ELF-1 (cell line): ENCODE measurements at places on chromosomes 1 and 21.

- DNase-seq, result no peak
Measured at GRCh38 chr1:217493290-217493689, 137.6 kb downstream of the GPATCH2 start.

DNA sequence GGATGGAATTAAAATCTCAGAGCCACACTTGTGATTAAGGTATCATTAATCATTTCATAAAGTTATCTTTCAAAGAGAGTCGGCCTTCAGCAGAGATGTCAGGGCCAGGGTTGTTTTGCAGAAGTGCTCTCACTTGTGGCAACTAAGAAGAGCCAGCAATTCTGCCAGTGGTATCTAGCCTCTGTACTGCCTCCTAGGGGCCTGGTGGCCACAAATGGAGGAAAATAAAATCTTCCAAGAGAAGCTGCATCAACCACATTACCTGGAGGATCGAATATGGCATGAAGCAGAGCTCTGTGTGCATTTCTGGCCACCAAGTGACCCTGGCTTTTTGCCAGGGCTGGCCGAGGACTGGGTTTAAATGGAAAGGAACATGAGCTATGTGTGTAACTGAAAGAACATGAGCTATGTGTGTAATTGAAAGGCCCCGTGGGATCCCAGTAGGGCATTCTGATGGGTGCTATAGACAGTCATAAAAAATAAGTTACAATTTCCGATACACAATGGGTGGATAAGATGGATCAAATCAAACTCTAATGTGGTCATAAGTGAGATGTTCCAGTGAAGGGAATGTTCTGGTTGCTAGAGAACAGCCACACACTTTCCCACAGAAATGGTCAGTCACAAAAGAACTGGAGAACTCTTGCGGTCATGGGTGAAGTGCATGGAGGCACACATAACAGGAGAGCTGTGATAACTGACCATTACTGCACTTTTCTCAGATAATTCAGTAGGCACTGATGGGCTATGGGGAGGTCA is 335.8 kb downstream of the CAMTA1 start:
- no peak for DNase-seq

- DNase-seq, result no peak
Measured at GRCh38 chr1:115222616-115223402, 115.2 kb downstream of the NGF start.

DNA sequence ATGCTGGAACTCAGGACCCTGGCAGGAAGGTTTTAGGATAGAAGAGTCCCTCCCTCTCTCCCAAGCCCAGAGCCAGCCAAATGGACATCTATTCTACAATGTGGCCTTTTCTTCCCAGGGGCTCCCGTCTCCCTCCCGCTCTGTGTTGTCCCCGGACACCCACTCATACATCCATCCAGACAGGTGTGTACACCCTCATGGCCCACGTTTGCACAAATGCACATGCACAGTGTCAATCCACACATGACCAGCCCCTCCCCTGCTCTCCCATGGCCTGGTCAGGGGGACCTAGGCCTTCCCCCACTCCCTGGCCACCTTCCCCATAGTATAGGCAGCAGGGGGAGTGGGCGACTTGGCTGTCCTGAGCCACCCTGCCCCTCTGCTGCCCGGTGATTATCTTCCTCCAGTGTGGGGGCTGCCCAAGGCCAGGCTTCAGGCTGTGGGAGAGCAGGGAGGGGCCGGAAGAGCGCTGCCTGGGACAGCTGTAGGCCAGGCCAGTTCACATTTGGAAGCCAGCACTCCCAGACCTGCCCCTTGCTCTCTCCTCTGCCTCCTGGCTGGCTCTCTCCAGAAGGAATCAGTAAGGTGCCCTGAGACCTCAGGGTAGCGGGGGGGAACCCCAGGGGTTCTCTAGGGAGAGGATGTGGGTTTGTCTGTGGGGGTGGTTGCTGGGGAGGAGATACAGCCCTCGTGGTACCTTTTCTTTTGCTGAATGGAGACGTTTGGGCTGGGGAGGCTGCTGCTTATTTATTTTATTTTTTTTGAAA is 4.1 kb upstream of the PTPN7 start:
- DNase-seq, result no peak

DNA sequence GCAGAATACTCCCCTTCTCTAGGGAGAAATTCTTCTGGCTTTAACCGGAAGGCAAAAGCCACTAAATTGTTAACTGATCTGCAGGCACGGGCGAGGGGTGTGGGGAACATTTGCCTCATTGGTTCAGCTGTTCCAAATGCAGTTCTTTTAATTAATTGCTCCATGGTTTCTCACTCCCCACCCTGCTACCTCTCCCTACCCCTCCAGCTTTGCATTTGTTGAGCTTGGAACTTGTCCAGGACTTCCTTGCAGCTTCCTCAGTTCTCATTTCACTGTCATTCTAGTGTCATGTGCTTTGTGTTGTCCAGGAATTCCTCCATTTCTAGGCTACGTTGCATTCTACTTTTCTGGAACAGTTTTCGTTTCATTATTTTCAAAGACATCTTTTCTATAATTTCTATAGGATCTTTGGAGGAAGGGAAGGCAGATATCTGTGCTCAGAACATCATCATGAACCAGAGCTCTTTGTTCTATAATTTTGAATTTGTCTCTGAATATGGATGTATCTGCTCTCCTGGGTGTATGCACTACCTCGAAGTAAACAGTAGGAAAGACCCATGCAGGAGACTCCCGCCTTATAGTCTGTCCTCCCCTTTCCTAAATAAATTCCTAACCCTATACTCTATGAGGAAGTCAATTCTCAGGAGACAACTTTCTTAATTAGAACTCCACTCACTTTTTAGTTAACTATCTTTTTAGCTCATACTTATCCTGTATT is 132.4 kb upstream of the LMO4 start:
- DNase-seq, result no peak

- no peak for DNase-seq
Measured at GRCh38 chr1:8510041-8510823, 192.3 kb downstream of the SLC45A1 start.
